ENCODE measurements at places on chromosomes 12 and 14. TPM values are rescaled to one million over a fixed set of nuclear protein-coding genes. Genes with fewer than 3 reads are reported as not detected.
A peak's percentile ranks its signal among the peaks of the same experiment; 100 is the strongest.

- DNase-seq: no peak
Observed at GRCh38 chr12:45309836-45310626, 94.1 kb downstream of the ANO6 start.

GRCh38 chr14:102652194-102652593, 59.7 kb downstream of the RCOR1 start:
- no peak for DNase-seq

DNA sequence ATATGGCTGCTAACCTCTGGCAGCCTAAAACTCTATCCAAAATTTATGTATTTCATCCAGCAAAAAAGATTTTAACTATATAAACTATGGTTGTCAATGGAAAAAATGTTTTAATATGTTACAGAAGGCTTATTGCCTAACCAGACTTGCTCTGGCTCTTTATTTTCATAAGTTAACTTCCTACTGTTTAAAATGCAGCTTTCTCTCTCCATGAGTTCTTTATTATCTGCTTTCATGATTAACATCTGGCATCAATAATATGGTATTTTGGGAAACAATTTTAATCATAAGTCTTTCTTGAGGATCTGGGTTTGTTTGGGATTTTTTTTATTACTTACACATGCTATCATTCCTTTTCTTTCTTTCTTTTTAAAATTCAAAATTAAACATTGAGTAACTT, 20.5 kb downstream of the KERA start:
- no peak for DNase-seq

Gene HCFC2
- total RNA-seq: 10.3 TPM

DNA sequence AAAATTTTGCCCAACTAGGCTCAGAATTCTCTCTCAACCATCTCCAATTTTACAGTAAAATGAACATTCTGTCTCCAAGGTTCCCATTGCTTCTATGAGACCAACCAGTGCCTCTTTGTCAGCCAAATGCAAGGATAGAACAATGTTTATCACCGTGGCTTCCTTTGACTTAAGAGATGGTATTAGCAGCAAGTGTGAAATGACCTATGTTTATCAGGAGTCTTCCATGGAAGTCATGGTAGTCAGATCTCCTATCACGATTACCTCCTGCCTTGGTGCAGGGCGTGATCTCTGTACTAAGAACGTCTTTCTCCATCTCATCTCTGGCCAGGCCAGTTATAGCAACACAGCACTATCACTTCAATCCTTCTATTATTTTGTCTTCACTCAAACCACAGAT, 6.1 kb upstream of the BCL2L14 start:
- no peak for DNase-seq

Gene PLEKHG7
- not detected for total RNA-seq

Gene NUP107
- total RNA-seq: 54.5 TPM

- no peak for DNase-seq
Observed at GRCh38 chr12:31456562-31456961, 130.6 kb upstream of the SINHCAF start.

- DNase-seq: no peak
Observed at GRCh38 chr14:104856157-104856868, 8.8 kb upstream of the CEP170B start.

- DNase-seq: peak; percentile 85
Observed at GRCh38 chr12:58425481-58426392, 484.4 kb downstream of the ATP23 start.

All from MCF 10A (cell line).